ENCODE measurements at places on chromosomes 1 and 21.

DNA sequence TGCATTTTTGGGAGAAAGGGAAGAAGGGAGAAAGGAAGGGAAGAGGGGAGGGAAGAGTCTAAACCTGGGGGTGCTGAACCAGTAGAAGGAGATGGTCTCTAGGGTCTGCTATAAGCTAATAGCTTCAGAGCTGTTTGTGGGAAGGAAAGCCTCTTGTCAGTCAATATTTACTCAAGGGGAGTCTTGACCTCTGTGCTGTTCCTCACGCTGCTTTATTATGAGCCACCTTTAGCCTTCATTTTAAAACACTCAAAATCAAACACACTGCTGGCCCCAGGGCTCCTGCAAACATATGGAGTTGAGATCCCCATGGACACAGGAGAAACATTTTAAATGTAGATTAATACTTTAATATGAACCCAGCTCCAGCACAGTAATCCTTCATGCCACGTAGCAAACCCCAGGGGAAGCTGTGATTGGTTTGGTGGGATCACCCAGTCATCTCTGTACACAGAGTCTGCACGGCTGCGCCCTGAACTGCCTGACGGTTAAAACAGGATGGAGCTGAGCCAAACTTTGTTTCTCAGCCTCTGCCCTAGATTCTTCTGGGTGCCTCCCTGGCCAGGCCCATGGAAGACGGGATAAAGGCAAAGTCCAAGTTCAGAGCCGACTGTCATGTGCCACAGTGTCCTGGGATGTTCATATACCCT, 40.2 kb upstream of the VWA5B1 start:
- no peak for DNase-seq

GRCh38 chr21:33747420-33747819, 105.1 kb downstream of the ITSN1 start:
- DNase-seq, result no peak

DNA sequence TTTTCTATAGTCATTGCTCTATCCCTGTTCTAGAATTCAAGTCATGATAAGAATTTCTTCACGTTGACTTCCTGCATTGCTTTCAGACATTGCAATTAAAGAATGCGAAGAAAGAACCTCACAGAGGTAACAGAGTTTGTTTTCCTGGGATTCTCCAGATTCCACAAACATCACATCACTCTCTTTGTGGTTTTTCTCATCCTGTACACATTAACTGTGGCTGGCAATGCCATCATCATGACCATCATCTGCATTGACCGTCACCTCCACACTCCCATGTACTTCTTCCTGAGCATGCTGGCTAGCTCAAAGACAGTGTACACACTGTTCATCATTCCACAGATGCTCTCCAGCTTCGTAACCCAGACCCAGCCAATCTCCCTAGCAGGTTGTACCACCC, 10.6 kb downstream of the APCS start:
- DNase-seq, result no peak

- peak; percentile 30 for DNase-seq
Measured at GRCh38 chr1:8985915-8986813, 40.1 kb downstream of the SLC2A7 start.

DNA sequence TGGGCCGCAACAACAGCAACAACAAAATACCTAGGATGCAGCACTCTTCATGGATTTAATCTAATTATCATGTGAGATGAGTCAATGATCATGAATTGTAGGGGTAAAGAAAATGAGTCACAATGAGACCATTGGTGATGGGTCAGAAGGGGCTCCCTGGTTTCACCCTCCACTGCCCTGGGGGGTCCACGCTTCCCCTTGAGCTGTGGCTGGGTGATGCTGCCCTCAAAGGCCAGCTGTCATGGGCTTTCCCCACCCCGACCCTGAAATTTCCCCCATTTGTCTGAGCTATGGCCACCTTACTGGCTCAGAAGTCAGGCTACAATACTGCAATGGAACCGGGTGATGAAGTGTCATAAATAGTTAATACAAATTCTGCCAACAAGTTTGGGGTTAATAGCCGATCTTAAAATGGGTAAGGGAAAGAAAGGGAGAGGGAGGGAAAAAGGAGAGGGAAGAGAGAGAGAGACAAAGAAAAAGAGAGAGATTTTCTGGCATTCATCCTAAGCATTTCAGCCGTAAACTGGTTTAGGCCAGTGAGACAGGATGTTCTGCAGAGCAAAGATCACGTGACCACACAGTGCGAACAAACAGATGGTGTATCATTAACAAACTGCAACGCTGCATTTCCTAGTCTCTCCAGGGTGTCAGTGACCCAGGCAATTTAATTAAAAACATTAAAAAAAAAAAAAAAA, 143.4 kb upstream of the ERRFI1 start:
- DNase-seq, result peak; percentile 7

GRCh38 chr1:248824301-248824700, 1.4 kb downstream of the SH3BP5L start:
- no peak for DNase-seq

- no peak for DNase-seq
Measured at GRCh38 chr21:41897047-41897669, 18.0 kb upstream of the PRDM15 start.

- DNase-seq, result no peak
Measured at GRCh38 chr1:170659399-170660035, 4.4 kb upstream of the PRRX1 start.

DNA sequence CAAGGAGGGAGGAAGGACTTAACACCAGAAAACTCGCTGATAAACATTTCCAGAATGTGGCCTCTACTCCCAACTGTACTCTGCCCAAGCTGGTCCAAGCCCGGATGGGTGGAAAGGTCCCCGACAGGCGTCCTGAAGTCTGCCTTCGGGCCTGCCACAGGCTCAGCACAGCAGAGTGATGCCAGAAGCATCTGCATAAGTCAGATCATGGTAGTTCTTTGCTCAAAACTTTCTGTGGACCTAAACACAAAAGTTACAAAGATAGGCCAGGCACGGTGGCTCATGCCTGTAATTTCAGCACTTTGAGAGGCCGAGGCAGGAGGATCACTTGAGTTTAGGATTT, 790 bp upstream of the UTS2 start:
- DNase-seq, result no peak

DNA sequence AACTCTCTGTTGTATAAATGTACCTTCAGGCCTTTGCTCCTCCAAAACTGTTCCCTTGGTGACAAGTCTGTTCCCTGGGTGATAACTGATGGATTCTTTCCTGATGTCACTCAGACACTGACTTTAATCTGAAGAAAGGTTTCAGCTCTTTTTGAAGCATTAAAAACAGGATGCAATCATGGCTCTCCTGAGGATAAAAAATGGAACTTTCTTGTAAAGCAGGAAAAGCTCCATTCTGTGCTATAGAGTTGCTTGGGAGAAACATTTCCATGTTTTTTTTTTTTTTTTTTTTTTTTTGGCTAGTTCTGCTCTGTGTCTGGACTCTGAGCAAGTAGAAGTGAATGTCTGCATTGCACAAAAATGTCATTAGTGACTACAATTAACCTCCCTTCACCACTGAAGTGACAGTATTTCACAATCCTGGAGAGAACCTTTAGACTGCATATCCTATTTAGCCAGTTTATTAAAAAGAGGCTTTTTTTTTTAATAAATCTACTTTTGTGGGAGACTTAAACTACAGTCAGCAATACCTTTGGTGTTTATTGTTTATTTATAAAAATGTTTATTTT, 101.7 kb upstream of the PRMT6 start:
- DNase-seq, result no peak

GRCh38 chr1:198772626-198773025, 133.8 kb downstream of the PTPRC start:
- DNase-seq, result no peak

- no peak for DNase-seq
Measured at GRCh38 chr1:232452117-232452516, 177.8 kb downstream of the SIPA1L2 start.

GRCh38 chr1:65844821-65845534, 52.3 kb downstream of the PDE4B start:
- DNase-seq, result peak; percentile 3

- DNase-seq, result no peak
Measured at GRCh38 chr1:93440706-93441105, 7.2 kb upstream of the FNBP1L start.
